ENCODE measurements at places on chromosomes 4 and X.

DNA sequence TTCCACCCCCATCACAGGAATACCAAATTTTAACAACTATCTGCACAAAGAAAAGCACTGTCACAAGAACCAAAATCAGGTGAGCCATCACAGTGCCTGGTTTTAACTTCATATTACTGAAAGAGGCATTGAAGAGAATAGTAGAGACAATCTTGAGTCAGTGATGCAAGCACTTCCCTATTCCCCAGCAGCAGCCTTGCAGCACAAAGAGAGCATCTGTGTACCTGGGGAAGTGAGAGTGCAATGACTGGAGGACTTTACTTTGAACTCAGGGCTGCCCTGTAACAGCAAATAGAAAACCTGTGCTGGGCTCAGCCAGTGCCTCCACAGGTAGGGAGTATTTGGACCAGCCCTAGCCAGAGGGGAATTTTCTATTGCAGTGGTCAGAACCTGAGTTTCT, 361.8 kb downstream of the TEX13C start:
- no peak for DNase-seq

DNA sequence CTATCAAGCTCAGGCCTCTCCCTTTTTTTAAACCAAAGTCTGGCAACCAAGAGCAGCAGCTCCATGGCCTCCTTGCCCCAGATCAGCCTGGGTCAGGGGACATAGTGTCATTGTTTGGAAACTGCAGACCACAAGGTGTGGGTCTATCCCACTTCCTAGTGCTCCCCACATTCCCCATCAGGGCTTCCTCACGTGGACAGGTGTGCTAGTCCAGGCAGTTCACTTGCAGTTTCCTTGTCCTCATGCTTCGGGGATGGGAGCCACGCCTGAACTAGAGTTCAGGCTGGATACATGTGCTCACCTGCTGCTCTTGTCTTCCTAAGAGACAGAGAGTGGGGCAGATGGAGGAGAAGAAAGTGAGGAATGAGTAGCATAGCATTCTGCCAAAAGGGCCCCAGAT, 21.5 kb downstream of the SLC34A2 start:
- no peak for DNase-seq

DNA sequence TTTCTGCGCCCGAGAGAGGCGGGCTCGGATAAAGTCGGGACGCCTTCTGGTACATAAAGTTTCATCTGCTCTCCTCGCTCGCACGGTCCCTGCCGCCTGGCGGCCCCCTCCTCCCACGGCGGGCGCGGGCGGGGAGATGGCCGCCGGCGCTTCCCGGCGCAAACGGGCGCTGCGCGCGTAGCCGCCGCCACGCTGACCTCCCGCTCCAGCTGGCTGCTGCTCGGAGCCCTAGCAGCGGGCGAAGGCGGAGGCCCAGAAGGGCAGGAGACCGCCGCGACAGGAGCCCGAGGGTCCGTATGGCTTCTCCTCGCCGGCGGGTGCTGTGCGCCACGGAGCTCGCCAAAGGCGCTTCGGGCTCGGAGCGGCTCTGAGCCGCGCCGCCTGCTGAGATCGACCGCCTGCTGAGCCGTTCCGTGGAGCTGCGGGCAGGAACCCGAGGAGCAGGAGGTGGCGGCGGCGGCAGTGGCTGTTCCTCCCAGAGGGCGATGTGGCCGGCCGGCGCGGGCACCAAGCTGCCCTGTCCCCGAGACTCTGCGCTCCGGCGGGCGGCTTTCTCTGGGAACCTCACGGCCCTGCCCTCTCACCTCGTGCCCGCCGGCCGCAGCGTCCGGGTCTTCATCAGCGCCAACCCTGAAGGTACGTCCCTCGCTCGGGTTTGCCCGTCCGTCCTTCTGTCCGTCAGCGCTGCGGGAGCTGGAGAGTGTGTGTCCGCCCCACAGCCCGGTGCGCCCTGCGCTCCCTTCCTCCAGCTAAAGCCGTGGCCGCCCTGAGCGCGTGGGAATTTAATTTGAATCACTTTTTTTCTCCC, at the start of gene NWD2:
Gene NWD2 (plus strand): TSS at position 161 of the 808 bp plus-strand sequence. CDS start 325 bp downstream, at position 486.
- no peak for DNase-seq

- peak; percentile 49 for DNase-seq
Measured at GRCh38 chr4:143251779-143252178, 67.1 kb downstream of the USP38 start.

GRCh38 chr4:176875446-176875930, 82.8 kb upstream of the VEGFC start:
- no peak for DNase-seq

- no peak for DNase-seq
Measured at GRCh38 chrX:41630091-41630490, 58.7 kb upstream of the GPR34 start.

GRCh38 chrX:67726018-67726417, 182.2 kb downstream of the AR start:
- no peak for DNase-seq

DNA sequence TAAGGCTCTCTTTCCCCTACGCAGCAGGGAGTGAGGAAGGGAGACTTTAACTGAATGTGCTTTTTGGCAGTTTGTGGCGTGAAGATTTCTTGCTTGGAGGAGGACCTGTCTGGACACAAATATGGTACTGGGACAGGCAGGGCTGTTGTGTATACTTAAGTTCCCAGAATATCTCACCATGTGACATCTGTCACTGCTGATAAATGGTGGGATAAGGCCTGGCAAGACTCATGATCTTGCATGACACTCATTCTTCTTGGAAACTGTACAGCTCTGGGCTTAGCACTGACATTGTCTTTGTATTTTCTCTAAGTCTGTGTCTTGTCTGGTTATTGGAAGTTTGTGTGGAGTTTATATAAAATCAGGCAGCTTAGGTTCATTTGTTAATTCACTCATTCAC, 93.1 kb downstream of the STK32B start:
- DNase-seq = no peak

GRCh38 chrX:15242899-15243555, 26.9 kb downstream of the ASB9 start:
- peak; percentile 24 for DNase-seq

- DNase-seq = no peak
Measured at GRCh38 chrX:125628435-125628834, 308.8 kb downstream of the TEX13C start.

All from NCI-H226 (cell line).